Activated CD4-positive, CD25-positive, alpha-beta regulatory T cell treated with anti-CD3 and anti-CD28 coated beads, Interleukin-2, amount 50 U/mL, for 16 hours (primary cell): ENCODE measurements at places on chromosomes 4 and X.

DNA sequence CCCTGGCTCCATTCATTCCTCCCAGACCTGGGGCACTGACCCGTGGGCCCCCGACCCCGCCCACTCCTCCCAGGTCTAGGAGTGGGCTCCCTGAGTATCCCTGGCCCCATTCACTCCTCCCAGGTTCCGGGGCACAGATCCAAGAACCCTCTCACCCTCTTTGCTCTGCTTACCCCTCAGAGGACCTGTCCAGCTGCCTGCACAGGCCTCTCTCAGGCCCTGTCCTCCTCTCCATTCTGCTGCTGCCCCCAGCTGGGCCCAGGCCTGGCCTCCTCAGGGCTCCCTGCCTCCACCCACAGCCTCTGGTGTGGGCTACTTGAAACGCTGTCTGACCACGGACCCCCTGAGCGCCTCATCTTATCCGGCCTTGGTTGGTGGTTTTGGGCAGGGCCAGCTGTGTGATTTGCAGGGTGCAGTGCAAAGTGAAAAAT is 217.7 kb upstream of the PSAPL1 start:
- DNase-seq, result no peak

DNA sequence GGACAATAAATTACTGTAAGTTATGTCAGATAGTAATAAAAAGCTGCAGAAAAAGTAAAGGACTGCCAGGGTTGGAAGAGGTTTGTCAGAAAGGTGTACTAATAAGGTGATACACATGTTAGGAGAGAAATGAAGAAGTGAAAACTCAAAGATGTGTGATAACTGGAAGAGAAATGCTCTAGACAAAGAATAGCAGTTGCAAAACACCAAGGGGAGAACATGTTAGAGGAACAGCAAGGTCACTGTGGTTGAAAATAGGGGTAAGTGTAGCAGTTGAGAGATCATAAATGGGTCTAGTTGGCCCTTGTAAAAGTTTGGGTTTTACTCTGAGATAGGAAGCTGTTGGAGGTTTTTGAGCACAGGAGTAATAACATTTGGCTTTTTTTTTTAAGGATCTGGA is 46.9 kb downstream of the HSPA4L start:
- DNase-seq, result no peak

- no peak for DNase-seq
Observed at GRCh38 chrX:13387666-13388494, 68.0 kb upstream of the ATXN3L start.

- no peak for DNase-seq
Observed at GRCh38 chr4:8283631-8284121, 14.1 kb downstream of the HTRA3 start.

GRCh38 chrX:39757971-39758370 is 339.8 kb downstream of the BCOR start:
- no peak for DNase-seq

DNA sequence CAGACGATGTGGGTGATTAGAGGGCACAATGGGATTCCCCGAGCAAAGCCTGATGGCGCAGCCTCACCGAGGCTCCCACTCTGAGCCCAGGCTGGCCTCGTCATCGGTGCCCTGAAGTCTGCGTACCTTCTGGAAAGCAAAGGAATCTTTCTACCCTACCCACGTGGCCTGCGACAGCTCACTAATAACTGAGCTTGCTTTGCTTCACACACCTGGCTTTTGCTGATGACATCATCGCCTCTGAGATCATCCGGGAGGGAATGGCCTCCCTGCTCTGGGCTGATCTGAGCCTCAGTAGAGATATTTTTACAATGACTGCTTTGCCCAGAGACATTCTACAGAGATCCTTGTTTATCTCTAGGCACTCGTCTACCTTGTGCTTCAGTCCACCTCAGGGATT is 45.4 kb upstream of the PDLIM3 start:
- DNase-seq, result no peak

DNA sequence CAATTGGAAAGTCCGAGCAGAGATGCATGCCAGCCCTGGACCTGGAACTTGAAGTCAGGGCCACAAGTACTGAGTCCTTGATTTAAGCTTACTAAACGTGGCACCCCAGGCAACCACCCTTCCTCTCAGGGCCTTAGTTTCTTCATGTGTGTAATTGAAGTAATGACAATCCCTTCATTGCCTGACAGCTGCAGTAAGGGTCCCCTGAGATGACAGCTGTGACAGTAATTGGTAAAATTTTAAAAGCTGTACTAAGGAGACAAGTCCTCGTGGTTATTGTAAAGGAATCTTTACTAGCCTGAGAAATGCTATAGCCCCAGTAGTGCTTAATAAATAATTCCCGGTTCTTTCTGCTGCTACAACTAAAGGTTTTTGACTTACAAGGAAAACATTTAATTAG is 175.1 kb upstream of the RADX start:
- DNase-seq, result no peak

DNA sequence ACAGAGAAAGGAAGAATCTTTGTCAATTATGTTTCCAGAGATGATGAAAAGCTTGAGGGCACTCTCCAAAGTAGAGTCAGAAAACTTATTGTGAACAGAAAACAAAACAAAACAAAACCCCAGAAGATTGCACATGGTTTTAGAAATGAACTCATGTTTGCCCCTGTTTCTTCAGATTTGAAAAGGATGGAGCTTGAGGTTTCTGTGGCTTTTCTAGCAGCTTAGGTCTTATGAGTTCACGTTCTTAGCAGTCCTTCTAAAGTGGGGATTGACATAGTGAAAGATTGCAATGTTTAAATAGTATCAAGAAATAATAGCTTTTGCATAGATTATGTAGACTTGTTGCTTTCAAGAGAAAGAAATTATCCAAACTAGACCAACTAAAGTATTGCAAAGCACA is 421.8 kb downstream of the GBA3 start:
- DNase-seq, result no peak

DNA sequence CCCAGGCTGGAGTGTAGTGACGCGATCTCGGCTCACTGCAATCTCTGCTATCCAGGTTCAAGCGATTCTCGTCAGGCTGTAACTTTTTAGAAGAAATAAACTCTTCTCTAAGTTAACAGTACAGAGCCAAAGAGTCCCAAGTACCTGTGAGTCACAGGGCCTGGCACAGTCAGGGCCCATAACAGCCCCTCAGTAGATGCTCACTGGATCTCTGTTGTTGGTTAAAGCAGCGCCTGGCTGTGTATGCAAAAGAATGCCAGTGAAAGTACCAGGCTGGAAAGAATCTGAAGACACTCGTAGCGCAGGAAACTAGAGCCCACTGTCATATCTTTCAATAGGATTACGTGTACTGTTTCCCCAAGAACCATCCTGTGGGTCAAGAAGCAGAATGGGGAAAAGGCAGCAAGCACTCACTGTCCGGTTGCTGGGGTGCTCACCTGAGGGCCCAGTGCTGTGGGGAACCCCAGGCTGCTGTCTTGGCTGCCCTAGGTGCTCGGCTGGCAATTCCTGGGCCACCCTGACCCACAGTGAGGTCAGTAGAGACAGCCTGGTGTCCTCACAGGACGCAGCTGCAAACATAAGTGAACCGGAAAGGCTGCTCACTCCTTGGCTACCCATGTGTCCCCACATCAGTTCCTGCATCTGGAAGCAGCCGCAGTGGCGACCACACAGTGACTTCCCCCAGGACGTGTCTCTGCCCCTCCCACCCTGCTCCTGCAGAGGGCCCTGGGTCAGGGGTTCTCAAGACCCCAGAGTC is 3.1 kb upstream of the SLBP start:
- no peak for DNase-seq

DNA sequence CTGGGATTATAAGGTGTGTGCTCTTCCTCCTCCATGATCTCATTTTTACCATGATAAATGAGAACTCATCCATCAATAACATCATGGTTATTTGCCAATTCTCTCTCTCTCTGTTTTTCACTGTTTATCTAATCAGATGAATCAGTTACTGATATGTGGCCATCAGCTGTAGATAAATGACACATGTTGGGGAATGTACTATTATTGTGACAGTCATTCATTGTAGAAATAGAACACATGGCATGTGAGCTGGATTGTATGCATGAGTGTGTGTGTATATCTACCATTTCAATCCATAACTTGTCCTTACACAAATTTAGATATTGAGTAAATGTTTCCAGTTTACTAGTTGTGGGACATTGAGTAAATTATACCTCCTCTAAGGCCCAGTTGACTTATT is 53.0 kb downstream of the OSTC start:
- no peak for DNase-seq

- DNase-seq, result no peak
Observed at GRCh38 chrX:107673431-107673830, 45.1 kb downstream of the PRPS1 start.

DNA sequence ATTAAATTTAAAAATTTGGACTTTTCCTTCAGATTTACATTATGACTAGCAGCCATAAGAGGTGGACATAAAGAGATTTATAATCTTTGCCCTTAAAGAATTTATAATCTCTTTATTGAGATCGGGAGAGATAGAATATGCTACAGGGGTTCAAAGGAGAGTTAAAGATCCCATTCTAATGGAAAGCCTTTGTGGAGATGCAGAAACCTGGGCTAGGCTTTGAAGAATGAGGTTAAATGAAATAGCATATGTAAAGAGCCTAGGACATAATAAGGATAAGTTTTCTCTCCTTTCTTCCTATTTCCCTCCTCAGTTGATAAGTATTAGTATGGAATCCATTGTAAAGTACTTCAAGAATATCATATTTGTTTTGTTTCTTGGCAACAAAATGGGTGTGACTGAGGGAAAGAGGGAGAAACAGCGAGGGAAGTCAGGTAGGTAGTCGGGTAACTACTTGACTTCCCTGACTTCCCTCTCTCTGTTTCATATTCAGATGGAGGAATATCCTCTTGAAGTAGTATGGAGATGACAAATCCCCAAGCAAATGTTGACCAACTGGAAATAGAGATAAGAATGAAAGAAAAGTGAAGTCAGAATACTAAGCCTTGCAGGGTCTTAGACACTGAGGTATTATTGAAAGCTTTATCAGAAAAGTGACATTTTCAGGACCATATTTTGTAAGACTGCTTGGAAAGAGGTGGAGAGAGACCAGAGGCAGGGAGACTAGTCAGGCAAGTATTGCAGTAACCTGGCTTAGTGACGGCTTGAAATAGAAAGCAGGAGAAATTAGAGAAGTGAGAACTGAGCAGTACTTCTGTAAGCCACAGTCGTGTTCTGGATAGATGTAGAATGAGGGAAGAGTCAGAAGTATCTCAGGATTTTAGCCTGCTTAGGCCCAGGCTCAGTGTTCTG is 82.9 kb downstream of the PDLIM5 start:
- DNase-seq, result no peak

- DNase-seq, result no peak
Observed at GRCh38 chr4:33658971-33659370, 2585.3 kb downstream of the ARAP2 start.

- no peak for DNase-seq
Observed at GRCh38 chr4:3145234-3145924, 70.9 kb downstream of the HTT start.

- DNase-seq, result no peak
Observed at GRCh38 chr4:1973661-1974060, 35.1 kb downstream of the NELFA start.

DNA sequence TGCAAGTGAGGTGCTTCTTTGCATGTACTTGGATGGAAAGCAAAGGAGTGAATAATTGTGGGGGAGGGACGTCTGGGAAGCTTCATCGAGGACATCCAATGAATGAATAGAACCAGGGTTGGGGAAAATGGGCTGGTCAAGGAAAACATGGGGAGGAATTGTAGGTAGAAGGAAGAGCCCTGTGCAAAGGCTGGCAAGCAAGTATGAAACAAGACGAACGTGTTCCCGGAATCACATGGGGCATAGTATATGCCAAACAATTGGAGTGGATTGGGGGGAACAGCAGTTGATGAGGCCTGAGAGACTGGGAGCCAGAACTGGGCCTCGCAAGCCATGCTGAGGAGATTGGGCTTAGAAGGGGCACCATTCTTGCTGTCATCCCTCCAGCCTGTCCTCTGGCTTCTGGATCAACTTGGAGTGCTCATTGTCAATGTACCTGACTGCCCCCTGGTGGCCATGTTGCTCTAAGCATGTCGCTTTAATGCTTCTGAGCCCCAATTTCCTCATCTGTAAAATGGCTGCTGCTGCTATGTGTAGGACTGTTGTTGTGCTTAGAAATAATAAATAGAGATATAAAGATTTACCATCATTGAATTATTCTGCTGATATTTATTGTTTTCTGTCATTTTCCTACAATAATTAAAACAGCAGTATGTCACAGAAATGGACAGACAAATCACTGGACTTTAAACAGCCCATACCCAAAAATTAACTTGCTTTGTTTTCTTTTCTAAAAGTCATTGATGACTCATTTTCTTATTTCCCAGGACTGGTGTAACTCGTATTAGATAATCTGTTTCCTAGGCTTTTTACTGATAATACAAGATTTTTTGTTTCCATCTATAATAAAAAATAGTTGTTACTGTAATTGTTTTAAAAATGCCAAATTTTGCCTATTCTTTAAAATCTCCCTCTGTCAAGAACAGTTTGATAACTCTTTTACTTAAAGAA is 66.4 kb downstream of the JADE3 start:
- peak; percentile 25 for DNase-seq

DNA sequence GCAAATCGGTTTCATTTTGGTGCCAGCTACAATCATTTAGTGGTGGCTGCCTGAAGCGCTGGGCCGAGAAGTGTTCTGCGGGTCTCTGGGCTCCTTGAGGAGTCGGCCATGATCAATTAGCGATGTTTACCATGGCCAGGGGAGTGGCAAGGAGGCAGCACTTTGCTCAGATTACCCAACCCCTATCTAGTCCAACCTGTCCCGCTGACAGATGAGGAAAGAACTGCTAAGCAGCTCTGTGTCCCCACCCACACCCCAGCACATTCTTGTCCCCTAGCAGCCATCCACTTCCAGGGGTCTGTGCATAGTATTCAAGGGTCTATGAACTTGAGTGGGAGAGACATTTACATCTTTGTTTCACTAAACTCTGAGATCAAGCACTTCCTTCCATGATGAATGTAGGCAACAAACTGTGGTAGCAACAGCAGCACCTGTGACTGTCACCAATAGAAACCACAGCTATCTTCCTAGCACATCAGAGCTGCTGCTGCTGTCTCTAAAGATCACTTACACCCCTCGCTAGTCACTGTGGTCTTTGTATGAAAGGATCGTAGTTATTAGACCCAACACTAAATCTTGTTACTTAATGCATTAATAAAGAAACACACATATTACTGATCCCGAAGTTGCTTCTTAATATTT is 331.6 kb downstream of the BCOR start:
- DNase-seq, result no peak

- no peak for DNase-seq
Observed at GRCh38 chrX:29903360-29903759, 312.0 kb upstream of the MAGEB2 start.

GRCh38 chr4:152554742-152555141 is 18.9 kb upstream of the FBXW7 start:
- no peak for DNase-seq

DNA sequence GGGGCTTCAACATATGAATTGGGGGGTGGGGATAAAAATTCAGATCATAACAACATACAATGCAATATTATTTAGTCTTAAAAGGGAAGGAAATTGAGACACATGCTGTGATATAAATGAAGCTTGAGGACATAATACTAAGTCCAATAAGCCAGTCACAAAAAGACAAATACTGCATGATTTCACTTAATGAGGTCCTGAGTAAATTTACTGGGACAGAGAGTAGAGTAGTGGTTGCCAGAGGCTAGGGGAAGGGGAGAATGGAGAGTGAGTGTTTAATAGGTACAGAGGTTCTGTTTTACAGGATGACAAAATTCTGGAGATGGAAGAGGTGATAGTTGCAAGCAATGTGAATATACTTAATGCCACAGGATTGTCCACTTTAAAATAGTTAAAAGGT is 89.2 kb upstream of the RAPGEF2 start:
- no peak for DNase-seq

GRCh38 chr4:5705647-5706320 is 2.6 kb downstream of the EVC2 start:
- DNase-seq, result no peak

- no peak for DNase-seq
Observed at GRCh38 chrX:15909605-15910004, 55.0 kb upstream of the AP1S2 start.

- no peak for DNase-seq
Observed at GRCh38 chr4:123068081-123068480, 145.7 kb upstream of the NUDT6 start.
